Urothelium cell line (cell line): ENCODE measurements at places on chromosomes 2 and 18.

DNA sequence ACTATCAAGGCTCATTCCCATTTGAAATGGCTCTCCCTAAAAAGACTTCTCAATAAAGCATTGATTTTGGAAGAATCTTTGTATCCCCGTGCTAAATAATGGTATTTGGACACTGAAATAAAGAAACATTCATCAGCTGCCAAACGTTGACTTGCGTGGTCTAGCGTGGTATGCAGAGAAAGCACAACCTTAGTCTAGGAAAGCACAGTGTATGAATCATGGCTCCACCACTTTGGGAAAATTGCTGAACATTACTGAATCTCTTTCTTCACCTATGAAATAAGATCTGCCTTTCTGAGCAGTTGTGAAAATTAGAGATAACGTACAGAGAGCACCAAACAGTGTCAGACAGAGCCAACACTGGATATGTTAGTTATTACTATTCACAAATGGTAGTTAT lies 353.9 kb downstream of the SS18 start:
- no peak for DNase-seq

- no peak for DNase-seq
Observed at GRCh38 chr18:11868230-11868629, 17.0 kb downstream of the CHMP1B start.

GRCh38 chr2:42860319-42861094 lies 68.1 kb upstream of the HAAO start:
- DNase-seq, result no peak

DNA sequence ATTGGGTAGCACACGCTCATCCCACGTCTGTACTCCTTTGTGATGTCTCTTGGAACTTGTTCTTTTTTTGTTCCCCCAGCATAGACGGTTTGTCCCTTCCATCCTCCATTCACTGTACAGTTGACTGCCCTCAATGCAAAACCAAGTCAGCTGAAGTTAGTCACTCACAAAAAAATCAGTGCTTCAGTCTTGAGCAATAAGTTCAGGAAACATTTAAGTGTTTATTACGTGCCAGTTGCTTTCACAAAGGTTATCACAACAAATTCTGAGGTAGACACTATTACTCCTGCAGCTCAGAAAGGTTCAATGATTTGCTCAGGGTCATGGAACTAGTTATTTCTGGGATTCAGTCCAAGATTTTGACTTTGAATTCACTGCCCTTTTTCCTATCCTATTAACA lies 102.2 kb downstream of the PDE1A start:
- DNase-seq, result no peak

DNA sequence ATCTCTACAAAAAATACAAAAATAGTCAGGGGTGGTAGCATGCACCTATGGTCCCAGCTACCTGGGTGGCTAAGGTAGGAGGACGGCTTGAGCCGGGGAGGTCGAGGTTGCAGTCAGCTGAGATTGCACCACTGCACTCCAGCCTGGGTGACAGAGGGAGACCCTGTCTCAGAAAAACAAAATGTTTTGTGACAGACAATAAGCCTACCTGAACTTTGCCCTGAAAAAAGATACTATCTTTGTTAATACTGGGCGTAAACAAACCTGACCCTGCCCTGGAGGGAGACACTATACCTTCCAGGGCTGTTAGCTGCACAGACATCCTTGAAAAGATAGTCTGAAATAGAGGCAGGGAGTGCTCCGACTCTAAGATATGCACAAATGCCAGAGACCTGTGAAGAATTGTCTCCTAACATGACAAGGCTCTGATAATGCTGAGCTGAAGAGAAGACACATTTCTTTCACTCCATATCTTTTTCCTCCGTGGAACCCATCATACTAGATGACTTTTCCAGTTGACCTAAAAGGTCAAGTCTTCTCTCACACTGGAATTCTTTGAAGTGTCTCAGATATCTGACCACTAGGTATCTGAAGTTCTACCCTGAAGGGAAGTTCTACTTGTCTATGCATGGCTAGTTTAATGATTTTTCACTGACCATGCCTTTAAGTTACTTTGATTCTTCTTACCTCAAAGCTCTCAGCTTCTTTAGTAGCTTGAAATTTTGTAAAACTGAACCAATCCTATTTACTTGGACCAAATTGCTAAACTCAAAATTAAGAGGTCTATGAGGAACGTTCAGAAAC lies 20.9 kb upstream of the HK2 start:
- DNase-seq, result no peak

DNA sequence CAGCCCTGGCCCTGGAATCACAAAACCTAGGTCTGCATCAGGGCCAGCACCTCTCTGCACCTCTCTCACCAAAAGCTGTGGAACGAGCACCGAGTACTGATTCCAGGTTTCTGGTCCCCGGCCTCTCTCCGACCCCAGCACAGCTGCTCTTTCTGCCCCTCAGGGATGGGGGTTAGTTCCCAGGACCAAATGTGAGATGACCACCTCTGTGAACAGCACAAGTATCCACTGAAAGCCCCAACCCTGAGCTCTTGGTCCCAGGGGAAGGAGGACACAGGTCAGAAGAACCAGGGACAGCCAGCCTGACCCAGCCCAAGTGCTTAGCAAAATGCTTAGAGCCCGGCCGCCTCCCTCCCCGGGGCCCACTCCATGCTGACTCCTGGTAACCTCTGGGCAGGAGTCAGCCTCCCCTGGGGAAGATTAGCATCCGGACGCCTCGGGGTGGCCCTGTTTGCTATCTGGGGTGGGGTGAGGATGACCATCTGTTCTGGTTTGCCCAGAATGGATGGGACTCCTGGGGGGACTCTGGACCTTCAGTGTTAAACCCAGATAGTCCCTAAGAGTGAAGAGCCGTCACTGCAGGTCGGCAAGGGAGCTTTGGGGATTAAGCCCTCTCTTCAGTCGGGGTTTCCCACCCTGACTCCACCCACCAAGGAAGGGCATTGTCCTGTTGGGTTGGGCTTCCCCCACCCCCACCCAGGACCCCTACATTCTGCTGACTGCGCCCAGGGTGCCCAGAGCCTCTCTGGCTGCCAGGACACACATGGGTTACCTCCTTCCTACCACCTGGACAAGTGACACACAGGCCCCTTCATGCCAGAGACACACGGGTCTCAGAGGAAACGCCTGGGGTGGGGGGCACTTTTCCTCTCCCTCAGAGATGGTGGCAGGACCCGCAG lies 9.4 kb upstream of the GPR55 start:
- no peak for DNase-seq
